Activated naive CD4-positive, alpha-beta T cell treated with Interleukin-2 at 50 U/mL for 16 hours (primary cell): ENCODE measurements at places on chromosomes 2 and 18.
A peak's percentile ranks its signal among the peaks of the same experiment; 100 is the strongest.

DNA sequence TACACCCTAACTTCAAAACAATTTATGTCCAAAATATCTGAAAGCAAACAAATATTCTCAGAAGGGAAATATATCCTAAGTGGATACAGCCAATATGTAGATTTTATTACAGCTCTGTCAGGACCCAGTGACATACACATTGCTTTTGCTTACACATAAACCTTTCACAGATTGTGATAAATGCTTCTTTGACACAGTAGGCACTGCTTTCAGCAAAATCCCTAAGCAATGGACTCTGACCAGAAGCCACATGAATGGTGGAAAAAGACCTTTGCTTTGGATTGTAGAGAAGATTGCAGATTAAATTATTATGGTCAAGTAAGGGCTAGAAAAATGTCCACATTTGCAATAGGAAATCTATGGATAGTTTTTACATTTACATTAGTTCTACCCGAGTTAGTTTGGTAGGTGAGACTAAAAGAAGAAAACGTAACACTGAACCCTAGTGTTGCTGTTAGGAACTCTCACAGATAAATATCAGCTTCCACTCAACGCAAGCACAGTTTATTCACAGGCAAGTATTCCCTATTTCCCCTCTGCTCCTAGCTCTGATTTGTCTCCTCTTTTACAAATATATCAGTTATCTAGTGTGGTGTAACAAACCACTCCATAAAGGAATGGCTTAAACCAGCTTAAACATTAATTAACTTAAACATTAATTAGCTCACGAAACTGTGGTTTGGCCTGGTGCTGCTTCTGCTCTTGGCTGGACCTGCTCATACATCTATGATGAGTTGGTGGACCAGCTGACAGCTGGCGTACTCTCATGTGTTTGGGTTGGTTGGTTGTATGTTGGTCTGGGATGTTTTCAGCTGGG is 23.6 kb upstream of the SERPINE2 start:
- no peak for DNase-seq

GRCh38 chr18:4412286-4412685 is 42.8 kb downstream of the DLGAP1 start:
- no peak for DNase-seq

DNA sequence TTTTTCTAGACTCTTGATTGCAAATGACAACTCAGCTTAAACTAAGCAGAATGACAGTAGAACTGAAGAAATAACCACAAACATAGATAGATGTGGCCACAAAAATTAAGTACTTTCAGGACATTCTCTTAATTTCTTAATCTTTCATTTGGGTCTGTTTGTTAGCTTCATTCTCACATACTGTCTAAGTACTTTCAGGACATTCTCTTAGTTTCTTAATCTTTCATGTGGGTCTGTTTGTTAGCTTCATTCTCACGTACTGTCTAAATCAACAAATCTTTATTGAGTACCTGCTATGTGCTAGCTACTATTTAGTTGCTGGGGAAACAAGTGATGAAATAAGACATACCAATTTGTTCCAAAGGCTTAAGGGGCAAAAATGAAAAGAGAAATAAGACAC is 35.1 kb downstream of the FAM117B start:
- DNase-seq, result no peak

DNA sequence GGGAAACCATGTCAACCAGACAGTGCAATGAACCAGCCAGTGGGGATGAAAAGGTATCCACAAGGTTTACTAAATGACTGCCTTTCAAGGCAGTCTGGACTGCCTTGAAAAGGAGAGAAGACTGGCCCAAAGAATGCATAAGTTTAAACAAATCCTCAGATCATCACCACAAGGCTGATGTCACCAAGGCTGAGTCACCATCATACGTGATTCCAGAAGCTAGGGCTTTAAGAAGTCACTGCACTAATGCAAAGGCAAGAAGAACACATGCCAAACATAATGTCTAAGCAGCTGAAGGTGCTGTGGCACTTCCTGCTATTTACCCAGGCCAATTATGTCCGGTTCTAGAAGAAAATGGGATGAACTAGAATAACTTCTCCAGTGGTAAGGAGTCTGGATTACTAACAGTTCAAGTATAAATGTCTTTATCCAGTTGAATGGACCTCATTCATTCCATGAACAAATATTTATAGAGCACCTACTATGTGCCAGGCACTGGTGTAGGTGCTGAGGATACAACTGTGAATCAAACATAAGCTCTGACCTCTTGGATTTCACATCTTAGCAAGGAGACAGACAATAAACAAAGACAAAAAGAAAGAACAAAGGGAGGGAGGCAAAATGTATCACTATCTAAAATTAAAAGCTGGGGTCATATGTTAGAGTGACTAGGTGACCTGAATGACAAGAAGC is 37.6 kb upstream of the ONECUT2 start:
- no peak for DNase-seq

GRCh38 chr2:71919708-71920107 is 228.0 kb downstream of the CYP26B1 start:
- no peak for DNase-seq

GRCh38 chr2:199457147-199458008 is at the start of gene SATB2:
TSS of gene SATB2 (minus strand) at chr2:199457939. CDS start at chr2:199456037, 1,902 bp downstream.
- peak; percentile 24 for DNase-seq

GRCh38 chr18:56712761-56713160 is 61.6 kb downstream of the WDR7 start:
- DNase-seq, result no peak

GRCh38 chr2:16224298-16225045 is 284.1 kb downstream of the MYCN start:
- DNase-seq, result no peak

- DNase-seq, result no peak
These were observed 115.6 kb upstream of the ID2 start for GRCh38 chr2:8566155-8566670.

DNA sequence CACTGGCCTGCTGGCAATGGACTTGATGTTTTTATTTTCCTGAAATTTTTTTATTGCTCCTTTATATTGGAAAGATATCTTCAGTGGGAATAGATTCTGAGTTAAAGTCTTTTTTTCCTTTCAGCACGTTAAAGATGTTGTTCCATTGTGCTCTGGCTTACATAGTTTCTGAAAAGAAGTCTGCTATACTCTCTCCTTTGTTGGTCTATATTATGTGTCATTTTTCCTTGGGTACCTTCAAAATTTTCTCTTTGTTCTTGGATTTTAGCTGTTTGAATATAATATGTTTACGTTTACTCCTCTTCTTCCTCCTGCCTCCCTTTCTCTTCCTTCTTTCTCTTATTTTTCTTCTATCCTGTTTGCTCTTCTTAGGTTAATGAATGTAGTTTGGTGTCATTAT is 105.5 kb downstream of the CAPN13 start:
- DNase-seq, result no peak

DNA sequence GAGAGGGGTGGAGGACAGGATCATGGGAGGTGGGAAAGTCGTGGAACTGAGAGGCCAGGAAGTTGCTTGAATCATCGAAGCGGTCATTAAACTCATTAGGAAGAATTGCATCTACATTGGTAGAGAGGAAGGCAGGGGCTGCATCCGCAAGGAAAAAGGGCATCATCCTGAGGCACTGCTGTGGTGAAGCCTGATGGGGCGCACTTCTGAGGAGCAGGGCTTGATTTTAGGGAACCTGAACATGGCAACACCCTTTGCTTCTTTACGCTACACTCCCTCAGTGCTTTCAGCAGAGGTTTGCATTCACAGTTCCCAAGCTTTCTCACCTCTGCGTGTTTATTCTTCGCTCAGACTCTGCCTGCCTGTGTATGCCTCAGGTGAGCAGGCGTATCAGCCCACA is 352.0 kb upstream of the RAB6C start:
- DNase-seq, result no peak

- no peak for DNase-seq
These were observed 46.0 kb downstream of the TTC32 start for GRCh38 chr2:19855542-19856431.

- DNase-seq, result no peak
These were observed 32.9 kb downstream of the ITGB6 start for GRCh38 chr2:160167089-160167740.
